ENCODE measurements at places on chromosomes 2 and 18.

- no peak for DNase-seq
Measured at GRCh38 chr18:2891526-2892431, 45.0 kb downstream of the EMILIN2 start.

DNA sequence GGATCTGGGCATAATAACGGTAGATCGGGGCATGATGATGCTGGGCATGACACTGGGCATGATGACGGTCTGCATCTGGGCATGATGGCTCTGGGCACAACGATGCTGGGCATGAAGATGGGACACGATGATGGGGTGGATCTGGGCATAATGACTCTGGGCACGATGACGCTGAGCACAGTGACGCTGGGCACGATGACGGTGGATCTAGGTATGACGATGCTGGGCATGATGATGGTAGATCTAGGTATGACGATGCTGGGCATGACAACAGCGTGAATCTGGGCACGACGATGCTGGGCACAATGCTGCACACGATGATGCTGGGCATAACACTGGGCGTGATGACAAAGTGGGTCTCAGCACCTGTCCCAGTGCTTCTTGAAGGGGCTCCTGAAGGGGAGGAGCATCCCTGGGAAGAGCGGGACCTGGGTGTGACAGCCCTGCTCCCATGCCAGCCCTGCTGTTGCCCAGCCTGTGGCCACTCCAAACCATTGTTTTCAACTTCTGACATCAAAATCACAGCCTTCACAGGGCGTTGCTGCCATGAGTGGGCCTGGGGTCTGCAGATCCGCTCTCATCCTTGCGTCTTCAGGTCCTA, 30.4 kb upstream of the ALLC start:
- DNase-seq, result no peak

GRCh38 chr2:112727276-112728028, 6.6 kb downstream of the NT5DC4 start:
- DNase-seq, result no peak

- no peak for DNase-seq
Measured at GRCh38 chr18:26981360-26982082, 116.0 kb upstream of the AQP4 start.

DNA sequence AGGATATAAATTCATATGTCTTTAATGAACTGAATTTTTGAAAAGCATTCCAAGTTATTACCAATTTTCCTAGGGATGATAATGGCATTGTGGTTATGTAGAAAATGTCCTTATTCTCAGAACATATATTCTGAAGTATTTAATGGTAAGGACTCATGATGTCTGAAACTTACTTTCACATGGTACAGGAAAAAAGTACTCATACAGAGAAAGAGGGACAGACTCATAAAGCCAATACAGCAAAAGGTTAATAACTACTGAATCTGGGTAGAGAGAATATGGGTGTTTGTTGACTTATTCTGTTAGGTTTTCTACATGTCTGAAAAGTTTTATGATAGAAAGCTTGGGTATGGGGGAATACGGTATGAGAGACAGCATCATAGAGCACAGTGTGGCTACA, 84.3 kb upstream of the SERTAD2 start:
- no peak for DNase-seq

DNA sequence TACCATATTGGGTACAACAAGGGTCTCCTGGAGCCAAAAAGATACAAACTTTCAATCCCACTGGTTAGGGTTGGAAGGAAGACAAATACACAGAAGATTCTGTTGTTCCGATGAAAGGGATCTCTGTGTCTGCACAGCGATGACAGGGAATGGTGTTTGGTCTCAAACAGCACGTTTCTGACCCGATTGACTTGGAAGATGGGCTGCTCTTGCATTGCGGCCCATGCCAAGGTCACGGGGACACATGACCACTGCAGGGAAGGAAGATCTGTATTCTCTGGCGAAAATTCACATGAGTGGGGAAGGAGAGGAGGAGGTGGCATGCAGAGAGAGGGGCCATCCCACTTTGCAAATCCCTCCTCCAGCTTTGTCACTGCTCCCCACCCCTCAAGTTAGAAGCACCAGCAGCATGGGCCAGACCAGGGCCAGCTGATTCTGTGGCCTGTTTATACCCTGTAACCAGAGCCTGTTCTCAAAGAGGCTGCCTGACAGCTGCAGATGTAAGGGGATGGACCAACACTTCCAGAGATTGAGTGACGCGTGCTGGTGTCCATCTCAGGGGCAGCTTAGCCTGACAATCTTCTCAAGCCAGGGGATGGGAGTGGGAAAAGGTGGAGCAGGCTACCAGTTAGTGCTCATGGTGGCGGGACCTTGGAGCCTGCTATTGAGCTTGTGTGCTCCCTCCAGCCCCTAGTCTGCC, 57.2 kb downstream of the TNP1 start:
- no peak for DNase-seq

GRCh38 chr18:5391409-5391808, 95.9 kb upstream of the ZBTB14 start:
- DNase-seq, result no peak
